SW480 (cell line): ENCODE measurements at places on chromosomes 3 and 15.

DNA sequence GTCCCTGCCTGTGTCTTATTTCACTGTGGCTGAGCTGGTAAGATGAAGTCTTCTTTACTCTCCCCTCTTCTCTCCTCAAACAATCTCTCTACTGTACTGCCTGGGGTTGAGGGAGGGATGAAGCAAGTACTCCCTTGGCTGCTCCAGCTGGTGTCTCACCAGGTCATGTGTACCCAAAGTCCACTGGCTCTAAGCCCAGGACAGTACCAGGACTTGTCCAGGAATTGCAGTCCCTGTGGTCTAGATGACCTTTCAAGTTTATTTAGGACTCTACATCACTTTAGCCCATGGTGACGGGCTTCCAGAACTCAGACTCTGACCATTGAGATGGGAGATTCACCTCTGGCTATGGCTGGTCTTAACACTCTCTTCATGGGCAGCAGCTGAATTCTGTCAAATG lies 17.5 kb upstream of the SLC27A2 start:
- no peak for DNase-seq

GRCh38 chr15:45703670-45704328 lies 69.0 kb downstream of the SQOR start:
- DNase-seq: no peak

GRCh38 chr3:40618158-40618557 lies 93.4 kb downstream of the ZNF621 start:
- no peak for DNase-seq

- peak; percentile 69 for DNase-seq
Observed at GRCh38 chr15:71329497-71330260, 214.4 kb downstream of the THSD4 start.

DNA sequence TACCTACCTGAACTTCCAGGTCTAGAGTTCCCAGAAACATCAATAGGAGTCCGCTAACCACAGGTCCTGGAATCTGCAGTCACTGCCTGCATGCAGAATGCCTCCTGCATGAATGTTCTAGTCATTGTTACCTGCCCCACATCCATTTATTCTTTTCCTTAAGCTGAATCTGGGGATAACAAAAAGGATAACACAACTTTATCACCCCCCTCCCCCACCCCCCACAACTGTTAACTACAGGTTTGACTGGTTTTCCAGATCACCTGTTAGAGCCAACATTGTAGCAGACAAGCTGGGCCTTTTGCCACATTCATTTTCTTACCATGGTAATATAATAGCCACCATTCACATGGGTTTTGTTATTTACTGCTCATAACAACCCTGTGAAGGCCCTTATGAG lies 4.6 kb upstream of the CTSH start:
- DNase-seq: no peak

DNA sequence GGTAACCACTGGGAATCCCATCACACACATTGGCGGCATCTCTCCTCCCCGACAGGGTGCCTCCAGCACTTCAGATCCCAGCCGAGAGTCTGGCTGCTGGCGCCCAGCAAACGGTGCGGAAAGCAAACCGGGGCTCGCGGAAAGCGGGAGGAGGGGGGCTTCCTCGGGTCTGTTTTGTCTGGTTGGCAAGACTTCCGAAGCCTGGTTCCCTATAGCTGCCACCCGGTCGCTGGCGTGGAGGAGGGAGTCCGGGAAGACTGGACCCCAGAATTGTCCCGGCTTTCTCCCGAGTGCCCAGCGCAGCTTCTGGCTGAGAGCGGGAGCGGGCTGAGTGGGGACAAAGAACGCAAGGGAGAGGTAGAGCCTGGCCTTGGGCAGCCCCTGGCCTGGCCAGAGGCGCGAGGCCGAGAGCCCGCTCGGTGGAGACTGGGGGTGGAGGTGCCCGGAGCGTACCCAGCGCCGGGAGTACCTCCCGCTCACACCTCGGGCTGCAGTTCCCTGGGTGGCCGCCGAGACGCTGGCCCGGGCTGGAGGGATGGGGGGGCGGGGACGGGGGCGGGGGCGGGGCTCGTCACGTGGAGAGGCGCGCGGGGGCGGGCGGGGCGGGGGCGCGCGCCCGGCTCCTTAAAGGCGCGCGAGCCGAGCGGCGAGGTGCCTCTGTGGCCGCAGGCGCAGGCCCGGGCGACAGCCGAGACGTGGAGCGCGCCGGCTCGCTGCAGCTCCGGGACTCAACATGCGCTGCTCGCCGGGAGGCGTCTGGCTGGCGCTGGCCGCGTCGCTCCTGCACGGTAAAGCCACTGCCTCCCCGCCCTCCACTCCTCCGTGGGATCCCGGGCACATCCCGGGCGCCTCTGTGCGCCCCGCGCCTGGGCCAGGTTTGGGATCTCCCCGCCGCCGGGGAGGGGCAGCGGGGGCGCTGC lies at the start of gene CHRNA7:
TSS of gene CHRNA7 (plus strand) at position 654 of the 920 bp plus-strand sequence. CDS start at position 734, 80 bp downstream.
- DNase-seq: peak; percentile 70
